GM23248 (cell line): ENCODE measurements at places on chromosomes 16 and 17. TPM values are rescaled to one million over a fixed set of nuclear protein-coding genes. Genes with fewer than 3 reads are reported as not detected.

Gene KRTAP9-8
- total RNA-seq: not detected in 2 replicates

Gene ZFP1
- total RNA-seq: 4.4 and 7.8 TPM in 2 replicates

Gene CAPNS2
- total RNA-seq: not detected in 2 replicates

Gene HASPIN
- 1.9 and 3.0 TPM in 2 replicates for total RNA-seq

Gene IRX5
- 13.9 and 20.6 TPM in 2 replicates for total RNA-seq

Gene NGFR
- total RNA-seq: 0.25 and 0.43 TPM in 2 replicates

Gene SOST
- not detected in 2 replicates for total RNA-seq

Gene AHSP
- not detected in 2 replicates for total RNA-seq

Gene HOXB4
- total RNA-seq: 2.2 and 3.3 TPM in 2 replicates

Gene OR3A1
- total RNA-seq: not detected in 2 replicates

Gene SEBOX
- total RNA-seq: not detected in 2 replicates

Gene CLDN6
- total RNA-seq: not detected in 2 replicates
